Activated T-helper 9 cell treated with anti-CD3 and anti-CD28 coated beads, Interleukin-2, amount 50 U/mL, for 16 hours (primary cell): ENCODE measurements at places on chromosomes 4 and X.

DNA sequence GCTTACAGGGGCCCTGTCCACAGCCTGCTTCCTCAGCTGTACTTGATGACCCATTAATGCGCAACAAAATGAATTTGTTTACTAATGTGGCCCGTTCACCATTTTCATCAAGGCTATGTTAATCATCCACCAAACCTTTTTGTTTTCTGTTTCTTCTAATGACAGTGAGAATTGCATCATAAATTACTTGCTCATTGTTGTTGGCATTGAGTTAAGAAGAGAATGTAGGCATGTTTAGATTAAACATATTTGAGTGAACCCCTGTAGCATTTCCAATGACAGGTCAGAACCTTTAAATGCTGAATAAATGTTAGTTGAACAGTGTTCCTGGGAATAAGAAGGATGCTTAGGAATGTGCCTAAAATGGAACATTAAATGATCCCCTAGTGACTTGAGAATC is 183.4 kb downstream of the SPRY1 start:
- DNase-seq, result no peak

GRCh38 chr4:4256799-4257198 is 8.8 kb upstream of the TMEM128 start:
- no peak for DNase-seq

GRCh38 chrX:150084496-150085229 is 146.4 kb upstream of the EOLA2 start:
- no peak for DNase-seq

GRCh38 chr4:68734095-68734494 is 63.6 kb upstream of the UGT2B15 start:
- DNase-seq, result no peak

- no peak for DNase-seq
Measured at GRCh38 chr4:153409412-153409811, 56.7 kb upstream of the TMEM131L start.

DNA sequence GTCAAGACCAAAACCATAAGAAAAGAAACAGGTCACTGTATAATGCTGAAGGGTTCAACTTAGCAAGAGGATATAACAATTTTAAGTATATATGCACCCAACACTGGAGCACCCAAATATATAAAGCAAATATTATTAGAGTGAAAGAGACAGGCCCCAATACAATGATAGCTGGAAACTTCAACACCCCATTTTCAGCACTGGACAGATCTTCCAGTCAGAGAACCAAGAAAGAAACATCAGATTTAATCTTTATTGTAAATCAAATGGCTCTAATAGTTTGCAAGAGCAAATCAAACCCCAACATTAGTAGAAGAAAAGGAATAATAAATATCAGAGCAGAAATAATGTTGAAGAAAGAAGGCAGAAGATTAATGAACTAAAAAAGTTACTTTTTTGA is 36.2 kb downstream of the MAGED4 start:
- DNase-seq, result no peak

GRCh38 chrX:72143609-72143907 is 11.8 kb upstream of the RTL5 start:
- DNase-seq, result no peak

- DNase-seq, result no peak
Measured at GRCh38 chr4:143555676-143556075, 42.2 kb downstream of the SMARCA5 start.

DNA sequence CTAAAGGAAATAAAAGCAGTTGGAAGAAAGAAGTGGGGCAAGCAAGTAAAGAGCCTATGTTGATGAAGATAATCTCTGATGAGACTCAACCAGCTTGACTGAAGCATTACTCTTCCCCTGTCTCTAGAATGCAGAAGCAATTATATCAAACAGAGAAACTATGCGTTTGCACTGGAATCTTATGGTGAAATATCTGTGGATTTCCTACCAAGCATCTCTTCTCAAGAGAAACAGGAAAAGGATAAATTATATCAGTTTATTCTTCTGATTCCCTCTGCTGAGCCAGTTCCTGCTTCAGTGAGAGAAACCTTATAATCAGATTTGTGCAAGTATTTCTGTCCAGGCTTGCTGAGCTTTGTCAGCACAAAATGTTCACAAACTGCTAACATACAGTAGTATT is 316.7 kb upstream of the SLC7A11 start:
- no peak for DNase-seq

- no peak for DNase-seq
Measured at GRCh38 chrX:54246866-54247265, 63.8 kb upstream of the FAM120C start.

DNA sequence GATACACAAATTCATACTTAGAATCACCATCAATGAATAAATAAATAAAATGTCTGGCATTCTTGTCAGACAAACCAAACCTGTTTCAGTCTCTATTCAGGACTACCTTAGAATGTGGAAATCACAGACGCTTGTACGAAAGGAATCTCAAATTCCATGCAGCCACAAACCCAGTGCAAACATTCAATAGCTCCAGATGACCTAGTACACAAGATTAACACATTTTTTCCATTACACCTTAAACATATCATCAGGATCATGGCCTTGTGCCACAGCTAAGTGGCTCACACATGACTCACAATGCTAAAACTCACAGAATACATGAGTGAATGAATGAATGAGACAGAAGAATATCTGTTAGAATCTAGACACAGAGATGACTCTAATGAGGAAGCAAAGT is 134.2 kb downstream of the PWWP3B start:
- no peak for DNase-seq

- no peak for DNase-seq
Measured at GRCh38 chrX:45743081-45743533, 542.4 kb upstream of the DIPK2B start.

- no peak for DNase-seq
Measured at GRCh38 chr4:165055601-165056000, 1.9 kb downstream of the TRIM75 start.

DNA sequence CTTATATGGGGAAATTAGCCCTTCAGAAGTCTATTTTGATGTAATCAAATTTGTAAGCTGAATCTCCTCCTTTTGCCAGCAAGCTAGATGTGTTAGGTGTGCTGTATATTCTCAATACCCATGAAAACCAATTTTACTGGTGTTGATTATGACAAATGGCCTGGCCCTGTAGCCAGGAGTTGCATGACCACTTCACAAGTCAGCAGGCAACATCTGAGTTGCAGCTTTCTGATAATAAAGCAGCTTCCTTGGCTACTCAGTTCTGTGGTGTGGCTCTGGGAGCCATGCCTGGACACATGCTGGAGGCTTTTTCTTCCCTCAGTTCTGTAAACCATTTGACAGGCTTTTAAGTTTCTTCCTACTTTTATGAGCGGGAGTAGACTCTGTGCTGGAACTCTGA is 154.1 kb upstream of the CXCL13 start:
- no peak for DNase-seq

- DNase-seq, result no peak
Measured at GRCh38 chr4:177271091-177271490, 38.6 kb upstream of the NEIL3 start.

DNA sequence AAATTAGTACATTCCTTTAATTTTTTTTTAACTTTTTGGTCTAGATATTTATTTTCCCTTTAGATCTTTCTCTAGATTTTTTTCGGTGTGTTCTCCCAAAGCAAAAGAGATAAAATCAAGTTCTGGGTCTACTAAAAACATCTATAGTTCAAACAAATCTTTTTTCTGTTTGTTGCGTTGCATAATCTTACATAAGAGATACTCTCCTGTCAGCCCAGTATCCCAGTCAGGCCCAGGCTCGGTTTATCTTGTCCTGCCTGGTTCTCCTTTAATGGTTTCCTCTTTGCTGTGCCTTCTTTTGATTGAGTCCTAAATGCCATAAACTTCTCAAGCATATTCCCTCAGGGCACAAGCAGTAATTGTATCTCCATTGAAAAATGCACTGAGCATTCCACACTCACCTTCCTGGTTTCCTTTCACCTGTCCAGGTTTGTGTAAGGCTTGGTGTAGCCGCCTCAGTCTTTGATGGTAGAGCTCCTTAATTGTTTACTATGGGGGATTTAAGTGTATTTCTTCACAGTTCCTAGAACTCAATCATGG is 104.9 kb downstream of the TMEM131L start:
- DNase-seq, result no peak

DNA sequence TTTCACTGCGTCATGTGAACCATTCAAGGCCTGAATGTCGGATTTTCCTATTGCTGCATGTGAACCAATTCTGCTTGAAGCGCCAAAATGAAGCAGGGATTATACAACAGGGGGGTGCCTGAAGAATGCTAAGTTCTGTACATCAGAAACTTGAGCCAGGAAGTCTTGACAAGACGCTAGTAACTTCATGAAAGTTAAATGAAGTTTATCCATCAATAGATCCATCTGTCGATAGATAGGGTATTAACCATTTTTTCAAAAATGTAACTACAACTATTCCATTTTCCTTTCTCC is 590 bp upstream of the NAF1 start:
- DNase-seq, result no peak
